H1 (cell line): ENCODE measurements at places on chromosomes 7 and 10.

DNA sequence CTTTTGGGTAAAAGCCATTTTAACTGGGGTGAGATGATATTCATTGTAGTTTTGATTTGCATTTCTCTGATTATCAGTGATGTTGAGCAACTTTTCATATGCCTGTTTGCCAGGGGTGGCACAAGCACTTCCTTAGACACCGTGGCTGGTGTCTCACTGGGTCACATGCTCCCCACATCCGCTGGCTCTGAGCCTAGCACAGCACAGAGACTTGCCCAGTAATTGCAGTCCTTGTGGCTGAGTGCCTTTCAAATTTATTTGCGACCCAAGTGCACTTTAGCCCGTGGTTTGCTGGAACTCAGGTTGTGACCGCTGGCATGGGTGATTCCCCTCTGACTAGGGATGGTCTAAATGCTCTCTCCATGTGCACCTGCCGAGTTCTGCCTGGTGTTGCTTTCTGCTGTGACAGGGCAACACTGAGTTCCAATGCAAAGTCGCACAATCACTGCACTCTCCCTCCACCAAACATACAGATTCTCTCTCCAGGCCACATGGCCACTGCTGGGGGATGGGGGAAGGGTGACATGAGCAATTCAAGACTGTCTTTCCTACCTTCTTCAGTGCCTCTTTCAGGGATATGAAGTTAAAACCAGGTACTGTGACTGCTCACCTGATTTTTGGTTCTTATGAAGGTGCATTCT, 66.5 kb downstream of the ZNF277 start:
- no peak for DNase-seq

DNA sequence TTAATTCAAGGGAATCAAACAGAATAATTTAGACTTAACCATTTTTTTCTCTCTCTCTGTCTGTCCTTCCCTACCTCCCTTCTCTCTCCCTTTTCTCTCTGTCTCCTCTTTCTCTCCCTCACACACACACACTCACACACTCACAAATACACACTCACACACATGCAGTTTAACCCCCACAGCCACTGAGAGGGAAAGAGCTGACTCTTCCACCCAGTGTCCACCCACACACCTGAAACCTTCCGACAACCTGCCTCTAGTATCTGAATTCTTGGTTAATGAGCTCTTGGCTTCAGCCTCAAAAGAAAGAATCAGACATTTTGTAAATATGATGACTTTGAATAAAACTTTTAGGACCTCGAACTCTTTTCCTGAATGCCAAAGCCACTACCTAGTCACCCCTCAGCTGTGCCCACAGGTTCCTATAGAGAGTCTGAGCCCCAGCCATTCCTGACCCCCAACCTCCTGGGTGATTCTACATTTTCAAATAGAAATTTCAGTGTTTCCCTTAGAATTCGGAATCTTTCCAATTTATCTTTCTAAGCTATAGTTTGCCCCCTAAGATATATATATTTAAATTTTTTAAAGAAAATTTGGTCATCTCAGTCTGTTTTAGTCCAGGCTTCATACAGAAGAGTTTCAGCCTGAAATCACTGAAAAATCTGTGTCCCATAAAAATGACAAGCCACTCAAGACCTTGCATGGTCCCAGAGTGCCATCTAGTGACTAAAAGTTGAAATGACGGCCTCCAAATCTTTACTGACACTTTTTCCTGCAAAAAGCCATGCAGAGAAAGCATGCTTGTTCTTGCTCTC, 202.8 kb downstream of the IPMK start:
- no peak for DNase-seq

DNA sequence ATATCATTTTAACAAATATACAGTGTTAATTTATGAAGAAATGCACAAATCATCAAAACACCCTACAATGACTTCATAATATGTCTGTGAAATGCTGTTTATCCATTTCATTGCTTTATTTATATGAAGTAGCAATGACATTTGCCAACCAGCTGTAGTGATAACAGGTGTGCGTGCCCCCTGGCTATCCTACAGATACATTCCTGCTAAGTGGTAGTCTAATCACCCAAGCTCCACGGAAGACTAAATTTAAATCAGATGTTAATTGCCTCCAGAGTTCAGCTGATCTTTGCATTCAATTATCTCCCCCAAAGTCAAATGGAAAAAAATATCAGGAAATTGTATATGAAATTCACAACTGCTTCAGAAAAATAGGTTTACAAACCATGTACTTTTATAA, 1164.2 kb upstream of the LRRN3 start:
- DNase-seq: no peak

DNA sequence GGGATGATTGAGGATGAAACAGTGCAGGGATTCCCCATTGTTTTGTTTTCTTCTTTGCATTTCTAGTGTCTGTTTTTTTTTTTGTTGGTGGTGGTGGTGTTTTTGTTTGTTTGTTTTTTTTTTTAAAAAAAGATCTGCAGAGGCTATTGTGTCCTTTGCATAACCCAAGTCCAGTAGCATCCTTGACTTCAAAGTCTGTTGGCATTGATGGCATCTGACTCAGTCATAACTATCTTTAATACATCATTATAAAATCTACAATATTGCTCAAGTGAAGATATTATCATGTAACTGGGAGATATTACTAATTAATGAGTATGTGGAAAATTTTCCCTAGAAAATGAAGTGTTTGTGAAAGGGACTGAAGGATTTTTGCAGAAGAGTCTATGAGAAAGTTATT, 70.2 kb downstream of the KIAA1217 start:
- DNase-seq: no peak

DNA sequence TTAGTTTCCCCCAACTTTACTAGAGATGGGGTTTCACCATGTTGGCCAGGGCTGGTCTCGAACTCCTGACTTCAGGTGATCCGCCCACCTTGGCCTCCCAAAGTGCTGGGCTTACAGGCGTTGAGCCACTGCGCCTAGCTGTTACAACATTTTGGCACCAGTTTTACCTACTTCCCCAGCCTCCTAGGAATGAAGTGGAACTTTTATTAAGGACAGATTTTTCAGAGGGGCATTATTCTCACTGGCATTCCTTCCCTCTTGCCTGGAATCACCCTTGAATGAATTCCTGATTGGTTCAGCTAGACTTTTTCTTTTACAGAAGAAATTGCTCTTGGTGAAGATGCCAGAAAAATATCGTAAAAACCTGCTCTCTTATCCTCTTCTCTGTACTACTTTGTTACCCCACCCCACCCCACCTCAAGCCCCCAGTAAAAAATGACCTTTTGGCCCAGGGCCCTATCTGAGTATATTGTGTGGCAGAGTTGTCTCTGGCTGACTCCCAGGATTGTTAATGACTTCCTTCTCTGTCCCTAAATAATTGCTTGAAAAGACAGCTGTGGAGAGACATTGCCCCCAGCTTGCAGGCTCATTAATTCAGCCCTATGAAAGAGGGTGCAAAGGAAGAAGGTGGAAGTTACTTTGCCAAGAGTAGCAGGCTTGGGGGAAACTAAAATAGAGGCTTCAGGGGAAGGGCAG, 189.6 kb downstream of the AUTS2 start:
- DNase-seq: no peak

- DNase-seq: no peak
Observed at GRCh38 chr7:147413557-147413870, 1177.1 kb upstream of the C7orf33 start.

DNA sequence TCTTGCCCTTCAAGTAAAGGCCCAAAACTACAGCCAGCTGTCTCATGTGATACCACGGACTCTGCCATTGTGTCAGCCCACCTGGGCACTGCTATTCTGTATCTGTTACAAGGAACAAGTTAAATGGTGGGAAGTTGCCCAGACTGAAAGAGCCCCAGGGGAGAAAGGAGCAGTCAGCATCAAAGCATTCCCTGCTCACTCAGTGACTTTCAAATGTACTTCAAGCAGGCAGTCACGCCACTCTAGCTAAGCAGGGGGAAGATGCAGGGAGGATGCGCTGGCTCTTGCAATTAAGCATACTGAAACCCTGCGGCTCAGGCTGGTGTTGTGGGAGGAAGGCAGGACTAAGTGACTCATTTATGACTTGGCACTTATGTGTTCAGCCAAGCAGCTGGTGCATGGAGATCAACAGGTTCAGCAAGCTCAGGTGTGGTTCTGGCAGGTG, 1249.6 kb downstream of the TYW1 start:
- DNase-seq: peak; percentile 57

GRCh38 chr7:138460649-138461607, 869 bp downstream of the TRIM24 start:
- DNase-seq: peak; percentile 56

- DNase-seq: no peak
Observed at GRCh38 chr7:55593172-55593514, 20.8 kb upstream of the VOPP1 start.

GRCh38 chr7:112649560-112649959, 140.6 kb downstream of the TMEM168 start:
- DNase-seq: no peak

- DNase-seq: peak; percentile 47
Observed at GRCh38 chr7:77199013-77199966, at the start of gene FGL2. FGL2 (minus strand) TSS chr7:77199819; CDS start chr7:77199793, 26 bp downstream.

DNA sequence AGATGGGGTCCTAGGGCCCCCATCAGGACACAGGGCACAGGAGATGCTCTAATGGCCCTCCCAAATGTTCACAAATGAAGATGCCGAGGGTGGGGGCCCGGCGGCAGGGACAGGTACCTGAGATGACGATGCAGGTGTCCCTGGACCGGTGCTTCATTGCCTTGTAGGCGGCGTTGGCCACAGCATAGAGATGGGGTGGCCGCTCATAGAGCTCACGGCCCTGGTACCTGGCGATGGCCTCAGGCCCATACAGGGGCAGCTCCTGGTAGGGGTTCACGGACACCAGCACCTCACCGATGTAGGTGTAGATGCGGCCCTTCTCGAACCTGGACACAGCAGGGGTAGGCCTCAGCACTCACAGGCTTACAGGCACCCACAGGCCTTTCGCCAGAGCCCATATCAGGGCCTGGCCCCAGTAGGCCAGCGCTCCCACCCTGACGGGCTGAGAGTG, 2.0 kb downstream of the MYO1G start:
- DNase-seq: no peak

DNA sequence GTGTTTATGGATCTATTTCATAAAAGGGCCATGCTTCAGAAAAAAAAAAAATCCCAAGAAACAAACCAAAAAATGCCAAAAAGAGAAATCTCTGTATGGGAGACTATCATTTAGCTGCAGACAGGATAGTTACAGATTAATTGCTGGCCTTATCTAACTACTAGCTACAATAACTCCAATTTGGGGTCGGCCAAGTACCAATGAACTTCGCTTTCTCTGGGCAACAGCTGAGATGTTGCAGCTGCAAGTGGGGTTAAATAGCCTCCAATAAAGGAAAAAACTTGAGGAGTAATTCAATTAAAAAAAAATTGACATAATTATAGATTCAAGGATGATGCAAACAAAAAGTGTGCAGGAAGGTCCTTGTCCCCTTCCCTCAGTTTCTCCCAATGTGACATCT, 73.6 kb downstream of the PFKFB3 start:
- no peak for DNase-seq

GRCh38 chr7:2071133-2071832, 161.5 kb downstream of the MAD1L1 start:
- no peak for DNase-seq

DNA sequence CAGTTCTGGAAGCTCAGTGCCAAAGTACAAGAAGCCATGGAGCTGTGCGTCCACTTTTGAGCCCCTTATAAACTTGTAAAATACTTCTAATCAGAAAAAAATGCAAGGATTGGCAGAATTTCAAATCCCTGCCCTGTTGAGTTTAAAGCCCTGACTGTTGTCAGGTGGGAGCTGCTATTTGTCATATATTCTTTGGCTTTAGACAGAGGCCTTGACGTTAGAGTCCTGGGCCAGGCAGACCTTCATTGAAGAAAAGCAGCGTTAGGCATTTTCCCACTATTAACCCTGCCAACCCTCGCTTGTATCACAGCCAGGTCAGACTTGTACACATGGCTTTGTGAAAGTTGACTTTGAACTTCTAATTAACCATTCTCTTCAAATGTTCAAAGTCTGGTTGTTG, 155.4 kb downstream of the TWIST1 start:
- no peak for DNase-seq

GRCh38 chr10:104931612-104932134, 290.6 kb downstream of the SORCS3 start:
- DNase-seq: no peak

GRCh38 chr10:102752934-102753664, 9.4 kb downstream of the WBP1L start:
- no peak for DNase-seq

- no peak for DNase-seq
Observed at GRCh38 chr7:18995270-18995671, 122.2 kb downstream of the TWIST1 start.

GRCh38 chr7:25857376-25858067, 294.5 kb upstream of the NFE2L3 start:
- no peak for DNase-seq
